ENCODE measurements at places on chromosomes 2 and 18.

- DNase-seq: no peak
These were observed 211.5 kb downstream of the IKZF2 start for GRCh38 chr2:212939777-212940531.

GRCh38 chr18:27467073-27467472 lies 282.0 kb upstream of the CHST9 start:
- no peak for DNase-seq

GRCh38 chr2:16035747-16036745 lies 95.7 kb downstream of the MYCN start:
- DNase-seq: no peak

GRCh38 chr2:148684507-148684906 lies 40.0 kb downstream of the EPC2 start:
- DNase-seq: no peak

DNA sequence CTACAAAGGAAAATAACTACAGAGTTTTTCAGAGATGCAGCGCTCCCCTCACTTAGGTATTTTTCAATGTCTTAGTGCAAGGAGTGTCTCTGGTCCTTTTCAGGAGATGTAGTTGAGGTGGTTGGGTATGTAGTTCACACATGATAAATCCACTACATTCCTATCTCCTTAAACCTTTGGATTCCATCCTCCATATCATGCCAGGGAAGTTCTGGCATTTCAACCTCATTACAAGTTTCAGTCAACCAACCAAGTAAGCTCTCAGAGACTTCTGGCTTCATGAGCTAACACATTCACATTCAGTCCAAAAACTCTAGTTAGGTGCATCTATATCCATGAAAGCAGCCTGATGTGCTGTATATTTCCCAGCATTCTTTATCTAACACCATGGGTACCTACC lies 47.3 kb downstream of the MAP3K20 start:
- DNase-seq: no peak

DNA sequence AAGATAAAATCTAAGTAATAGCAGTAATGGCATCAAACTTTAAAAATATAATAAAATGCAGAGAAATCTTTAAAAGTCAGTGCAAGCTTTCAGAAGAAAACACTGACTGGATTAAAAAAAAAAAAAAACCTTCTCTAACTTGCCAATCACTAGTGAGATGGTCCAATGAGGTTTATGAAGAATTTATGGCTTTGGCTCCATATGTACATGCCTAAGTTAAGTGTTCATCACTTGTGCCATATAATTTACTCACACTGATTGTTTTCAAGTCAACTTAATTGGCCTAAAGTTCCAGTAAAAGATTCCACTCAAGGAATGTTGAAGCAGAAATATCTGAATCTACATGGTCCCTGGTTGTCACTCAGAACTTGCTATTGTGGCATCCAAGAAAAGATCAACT lies 40.7 kb upstream of the RAB27B start:
- DNase-seq: no peak

DNA sequence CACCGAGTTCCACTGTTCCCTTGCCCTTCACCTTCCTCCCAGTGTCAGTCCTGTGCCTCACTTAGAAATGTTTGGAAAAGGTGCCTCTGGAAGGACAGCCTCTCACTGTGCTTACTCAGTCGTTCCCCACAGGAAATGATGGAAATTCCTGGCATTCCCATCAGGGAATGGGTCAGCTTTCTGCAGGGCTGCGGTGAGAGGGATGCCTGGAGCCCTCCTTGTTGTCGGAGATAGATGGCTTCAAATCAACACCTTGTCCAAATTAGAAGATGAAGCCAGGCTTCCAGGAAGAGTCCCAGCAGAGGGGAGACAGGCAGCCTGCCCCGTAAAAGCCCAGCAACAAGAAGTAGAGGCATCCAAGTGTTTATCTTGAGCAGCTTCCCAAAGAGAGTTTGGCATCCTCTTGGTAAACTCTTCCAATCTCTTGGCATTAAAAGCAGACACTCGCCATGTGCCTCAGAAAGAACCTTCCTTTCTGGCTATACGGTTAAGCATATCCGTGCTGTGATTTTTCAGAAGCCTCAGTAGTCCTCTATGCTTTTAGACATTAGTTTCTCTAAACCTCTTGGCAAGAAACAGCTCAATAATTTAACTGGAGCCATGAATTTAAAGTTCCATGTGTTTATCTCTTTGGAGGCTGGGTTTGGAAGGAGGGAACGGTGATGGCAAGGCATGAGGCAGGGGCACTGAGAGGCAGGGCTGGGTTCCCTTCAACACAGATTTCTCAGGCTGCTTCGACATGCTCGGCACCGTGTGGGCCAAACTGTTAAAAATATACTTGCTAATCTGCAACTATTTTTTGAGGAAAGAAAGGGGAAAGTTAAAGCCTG lies 25.1 kb downstream of the COLEC12 start:
- DNase-seq: no peak

GRCh38 chr2:153287109-153287801 lies 191.3 kb downstream of the RPRM start:
- no peak for DNase-seq

Data from stimulated activated CD8-positive, alpha-beta memory T cell treated with anti-CD3 and anti-CD28 coated beads, Interleukin-15, amount 100 ng/mL, for 4 hours (primary cell).